ENCODE measurements at places on chromosomes 13 and 19.

DNA sequence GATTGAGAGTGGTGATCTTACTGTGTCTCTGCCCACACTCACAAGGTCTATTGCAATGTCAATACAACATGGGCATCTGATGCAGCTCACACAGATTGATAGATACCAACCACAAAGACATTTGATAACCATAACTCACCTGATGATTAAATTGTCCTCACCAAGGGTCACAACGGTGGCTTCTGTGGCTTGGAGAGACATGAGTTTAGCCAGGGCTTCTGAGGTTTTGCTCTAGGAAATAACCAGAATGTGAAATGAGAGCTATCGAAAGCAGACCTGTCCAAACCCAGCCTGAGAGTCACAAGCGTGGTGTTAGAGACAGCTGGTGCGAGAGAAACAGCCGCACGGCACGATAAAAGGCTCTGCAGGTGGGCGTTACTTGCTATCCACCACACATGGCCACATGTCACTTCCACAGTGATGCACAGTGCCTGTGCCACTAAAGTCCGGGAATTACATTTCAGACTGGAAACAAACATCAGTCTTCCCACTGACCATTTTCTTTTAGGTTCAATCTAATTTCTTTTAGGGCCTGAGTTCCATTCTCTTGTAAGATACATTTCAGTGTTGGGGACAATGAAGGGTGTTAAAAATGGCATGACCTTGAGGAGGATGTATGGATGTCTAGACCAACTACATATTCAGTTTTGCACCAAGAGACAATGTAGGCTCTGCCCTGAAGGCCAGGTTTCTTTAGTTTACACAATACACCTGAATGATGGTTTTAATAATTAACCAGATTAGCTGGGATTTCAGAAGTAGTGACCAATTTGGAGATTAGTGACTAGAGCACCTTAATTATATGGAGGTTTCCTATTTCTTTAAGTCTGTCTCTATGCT, 53.7 kb downstream of the ATP7B start:
- DNase-seq, result no peak

- DNase-seq, result no peak
Observed at GRCh38 chr13:48530833-48531232, 2.0 kb downstream of the RCBTB2 start.

DNA sequence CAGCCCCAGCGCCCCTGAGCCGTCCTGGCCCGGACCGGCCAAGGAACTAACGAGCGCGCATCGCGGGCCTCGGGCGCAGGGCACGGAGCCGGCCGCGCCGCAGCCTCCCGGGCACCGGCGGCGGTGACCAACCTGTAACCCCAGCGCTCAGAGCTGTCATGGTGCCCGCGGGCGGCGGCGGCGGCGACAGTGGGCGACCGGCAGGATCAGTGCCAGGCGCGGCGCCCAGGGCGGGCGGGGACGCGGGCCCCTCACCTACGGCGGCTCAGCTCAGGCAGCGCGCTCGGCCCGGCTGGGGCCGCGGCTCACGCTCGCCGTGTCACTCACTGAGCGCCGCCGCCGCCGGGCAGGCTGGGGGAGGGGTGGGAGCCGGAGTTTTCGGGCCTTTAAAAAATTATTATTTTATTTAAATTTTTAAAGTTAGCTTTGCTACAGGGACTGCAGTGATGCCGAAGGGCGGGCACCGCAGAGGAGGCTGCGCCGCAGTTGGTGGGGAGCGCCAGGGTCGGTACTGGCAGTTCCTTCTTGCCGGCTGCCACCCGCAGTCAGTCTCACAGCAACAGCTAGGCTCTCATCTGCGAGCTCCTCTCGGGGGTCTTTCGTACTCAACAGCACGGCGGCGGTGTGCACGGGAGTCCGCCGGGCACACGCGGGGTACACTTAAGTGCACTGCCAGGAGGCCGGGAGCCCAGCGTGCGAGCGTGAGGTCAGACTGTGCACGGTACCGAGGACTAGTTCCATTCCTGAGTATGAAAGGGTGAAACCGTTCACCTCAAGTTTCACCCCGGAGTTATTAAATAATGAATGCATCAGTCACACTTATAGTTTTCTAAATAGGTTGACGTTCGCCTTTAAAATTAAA, at the start of gene NALCN:
Gene NALCN, minus strand, starts transcription at position 328 of the 862 bp plus-strand sequence. CDS start 17,382 bp downstream, outside the sequence.
- DNase-seq, result peak; percentile 18

DNA sequence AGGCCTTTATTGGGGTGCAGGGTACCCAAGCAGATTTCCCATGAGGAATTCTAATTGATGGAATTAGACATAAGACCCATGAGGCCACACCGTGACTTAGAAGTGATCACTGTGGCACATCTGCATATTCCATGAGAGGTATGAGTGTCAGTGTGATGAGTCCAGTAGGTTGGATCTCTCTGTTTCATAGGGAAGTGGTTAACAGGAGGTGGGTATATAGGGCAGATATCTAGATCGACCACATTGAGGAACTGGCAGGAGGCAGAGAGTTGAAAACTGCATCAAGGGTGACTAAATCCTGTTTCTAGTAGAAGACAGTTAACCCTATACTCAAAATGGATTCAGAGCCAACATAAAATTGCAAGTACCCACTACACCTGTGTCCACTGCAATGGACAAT, 68.6 kb upstream of the MIR17HG start:
- no peak for DNase-seq

GRCh38 chr19:29325241-29325975, 112.5 kb upstream of the UQCRFS1 start:
- DNase-seq, result no peak

- no peak for DNase-seq
Observed at GRCh38 chr13:70171151-70171550, 62.9 kb upstream of the KLHL1 start.

- no peak for DNase-seq
Observed at GRCh38 chr13:71828564-71828963, 38.4 kb downstream of the DACH1 start.

DNA sequence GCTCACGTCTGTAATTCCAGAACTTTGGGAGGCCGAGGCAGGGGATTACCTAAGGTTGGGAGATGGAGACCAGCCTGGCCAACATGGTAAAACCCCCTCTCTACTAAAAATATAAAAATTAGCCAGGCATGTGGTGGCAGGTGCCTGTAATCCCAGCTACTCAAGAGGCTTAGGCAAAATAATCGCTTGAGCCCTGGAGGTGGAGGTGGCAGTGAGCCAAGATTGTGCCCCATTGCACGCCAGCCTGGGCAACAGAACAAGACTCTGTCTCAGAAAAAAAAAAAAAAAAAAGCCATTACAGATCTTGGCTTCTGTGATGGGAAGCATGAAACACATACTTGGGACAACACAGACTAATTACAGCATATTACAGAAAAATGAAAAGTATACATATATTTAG, 1404.5 kb upstream of the SPRY2 start:
- DNase-seq, result no peak

- peak; percentile 63 for DNase-seq
Observed at GRCh38 chr19:55585658-55586339, 5.2 kb upstream of the ZNF579 start.

All from mesendoderm (in vitro differentiated cells).